Activated naive CD8-positive, alpha-beta T cell treated with anti-CD3 and anti-CD28 coated beads for 36 hours (primary cell): ENCODE measurements at places on chromosomes 7 and 10. TPM values are rescaled to one million over a fixed set of nuclear protein-coding genes. Genes with fewer than 3 reads are reported as not detected.

FAM25C gene
- not detected for total RNA-seq

NXPH1 gene
- total RNA-seq = not detected

CTNNA3 gene
- not detected for total RNA-seq

MYL10 gene
- total RNA-seq = not detected

GPR37 gene
- not detected for total RNA-seq

RAPGEF5 gene
- 0.82 TPM for total RNA-seq

DNA sequence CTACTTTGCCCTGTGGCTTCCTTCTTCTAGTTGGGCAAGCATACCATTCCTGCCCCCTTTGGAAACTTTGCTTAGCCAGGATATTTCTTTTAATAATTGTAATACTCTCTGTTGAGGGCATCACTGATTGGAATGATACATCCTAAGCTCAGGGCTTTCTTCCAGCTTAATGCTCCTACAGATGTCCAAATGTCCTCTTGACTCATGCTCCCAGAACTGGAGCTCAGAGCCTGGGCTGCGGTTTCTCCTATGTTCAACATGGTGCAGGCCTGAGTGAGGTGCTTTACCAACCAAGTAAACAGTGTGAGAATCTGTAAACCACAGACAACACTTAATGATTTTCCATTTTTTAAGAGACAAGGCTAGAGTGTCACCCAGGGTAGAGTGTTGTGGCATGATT is 108.6 kb downstream of the LRRC4 start:
- no peak for DNase-seq
- H3K27ac ChIP-seq = no peak overlapping the region
- H3K36me3 ChIP-seq = peaks cover 17% of the 10 kb centered on the region
- no peaks in the 10 kb centered on the region for H3K27me3 ChIP-seq

DNA sequence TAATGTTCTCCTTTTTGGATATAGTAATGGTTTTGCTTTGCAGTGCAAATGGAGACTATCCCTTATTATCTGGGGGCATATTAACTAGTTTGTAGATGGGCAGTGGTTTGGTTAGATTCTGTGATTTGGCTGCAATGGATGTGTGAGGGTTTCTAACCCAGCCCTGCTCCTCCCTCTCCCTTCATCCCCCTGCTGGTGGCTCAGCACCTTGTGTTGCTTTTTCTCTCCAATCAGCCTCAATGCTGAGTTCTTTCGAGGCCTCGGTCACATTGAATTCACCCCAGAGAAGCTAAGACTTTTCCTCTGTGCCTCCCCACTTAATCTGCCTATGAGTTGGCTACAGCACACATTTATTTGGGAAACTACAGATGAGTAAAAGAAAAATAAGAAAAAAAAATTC is 120.0 kb downstream of the MALRD1 start:
- no peak overlapping the region for H3K27ac ChIP-seq
- no peak for DNase-seq
- H3K4me3 ChIP-seq = no peak overlapping the region
- H3K36me3 ChIP-seq = no peaks in the 10 kb centered on the region
- H3K4me1 ChIP-seq = no peaks in the 10 kb centered on the region

DNA sequence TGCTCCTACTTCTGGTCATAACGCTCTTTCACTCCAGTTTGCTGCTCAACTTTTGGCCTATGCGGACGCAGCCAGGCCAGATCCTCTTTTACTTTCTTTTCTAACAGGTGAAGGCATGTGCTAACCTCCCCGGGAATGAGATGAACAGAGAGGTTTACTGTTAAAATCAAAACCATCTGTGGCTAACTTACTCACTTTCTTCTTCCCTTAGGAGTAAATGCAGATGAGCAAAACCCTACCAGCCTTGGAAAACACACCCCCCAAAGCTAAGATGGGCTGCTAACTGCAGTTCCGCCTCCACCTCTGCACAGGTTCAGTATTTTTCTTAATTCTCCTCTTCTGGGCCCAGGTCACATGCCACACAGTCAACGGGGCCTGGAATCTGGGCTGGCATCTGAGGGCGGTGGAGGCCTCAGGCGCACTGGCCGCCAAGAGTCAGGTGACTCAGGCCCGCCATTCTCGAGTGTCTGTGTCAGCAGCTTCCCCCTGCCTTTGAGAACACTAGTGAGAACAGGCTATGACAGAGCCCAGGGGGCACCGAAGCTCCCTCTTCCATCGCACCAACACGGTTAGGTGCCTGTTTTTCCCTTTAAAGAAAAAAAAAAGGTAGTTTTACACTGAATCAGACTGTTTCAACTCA is 11.1 kb downstream of the FAM53B start:
- no peaks in the 10 kb centered on the region for H3K27me3 ChIP-seq
- peaks cover 4% of the 10 kb centered on the region for H3K36me3 ChIP-seq
- peaks cover 77% of the 10 kb centered on the region for H3K4me1 ChIP-seq
- peak overlapping the region; percentile 74 for H3K27ac ChIP-seq
- peak; percentile 64 for DNase-seq

- H3K27me3 ChIP-seq = no peaks in the 10 kb centered on the region
- no peak for DNase-seq
- H3K4me1 ChIP-seq = peaks cover 71% of the 10 kb centered on the region
Measured at GRCh38 chr7:144824360-144824759, 11.5 kb downstream of the TPK1 start.

DNA sequence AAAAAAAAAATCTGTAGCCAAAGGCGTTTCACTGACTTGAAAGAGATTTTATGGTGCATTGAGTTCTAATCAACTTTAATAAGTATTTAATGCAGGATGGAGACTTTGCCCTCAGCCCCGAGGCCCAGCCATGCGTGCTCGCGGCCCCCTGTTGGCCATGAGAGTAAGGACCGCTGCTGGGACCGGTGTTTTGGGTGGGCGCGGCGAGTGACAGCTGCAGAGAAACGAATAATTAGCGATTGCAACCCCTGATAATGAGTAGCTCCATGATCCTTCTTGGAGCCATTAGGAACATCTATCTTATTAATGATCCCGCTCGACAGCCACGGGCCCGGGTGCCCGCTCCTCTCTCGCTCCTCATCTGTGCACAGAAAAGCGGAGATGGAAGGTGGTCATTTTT is 347.4 kb downstream of the RPS24 start:
- no peaks in the 10 kb centered on the region for H3K36me3 ChIP-seq
- no peak overlapping the region for H3K27ac ChIP-seq
- H3K4me3 ChIP-seq = no peak overlapping the region
- peak; percentile 12 for DNase-seq
- no peaks in the 10 kb centered on the region for H3K4me1 ChIP-seq
- no peaks in the 10 kb centered on the region for H3K27me3 ChIP-seq

DNA sequence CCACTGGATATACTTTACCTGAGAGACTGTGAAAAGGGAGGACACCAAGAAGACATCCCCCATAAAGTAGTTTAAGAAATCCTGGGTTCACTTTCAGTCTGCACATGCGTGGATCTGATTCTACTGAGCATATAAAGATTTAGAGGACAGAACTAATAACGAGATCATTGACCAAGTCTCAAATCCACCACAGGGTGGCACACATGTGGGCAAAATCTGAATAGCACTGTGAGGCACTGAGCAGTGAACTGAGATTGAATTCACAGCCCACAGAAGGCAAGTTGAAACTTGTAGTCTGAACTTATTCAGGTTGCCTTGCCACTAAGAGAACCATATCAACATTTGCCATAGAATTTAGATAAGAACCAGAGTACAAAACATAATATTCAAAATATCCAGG is 818.6 kb downstream of the GRID1 start:
- no peak overlapping the region for H3K27ac ChIP-seq
- no peaks in the 10 kb centered on the region for H3K36me3 ChIP-seq
- H3K4me3 ChIP-seq = no peak overlapping the region
- no peaks in the 10 kb centered on the region for H3K4me1 ChIP-seq
- no peak for DNase-seq
- H3K27me3 ChIP-seq = peaks cover 38% of the 10 kb centered on the region

GRCh38 chr7:6430271-6430940 is 17.3 kb downstream of the DAGLB start:
- no peaks in the 10 kb centered on the region for H3K27me3 ChIP-seq
- H3K4me1 ChIP-seq = peaks cover 3% of the 10 kb centered on the region
- no peak overlapping the region for H3K4me3 ChIP-seq
- H3K36me3 ChIP-seq = peaks cover 10% of the 10 kb centered on the region

GRCh38 chr10:78973901-78974616 is 94.7 kb upstream of the ZMIZ1 start:
- H3K36me3 ChIP-seq = no peaks in the 10 kb centered on the region
- peak overlapping the region; percentile 100 for H3K27ac ChIP-seq
- no peak for DNase-seq
- peaks cover 27% of the 10 kb centered on the region for H3K4me1 ChIP-seq
- H3K4me3 ChIP-seq = peak overlapping the region; percentile 95

GRCh38 chr7:117588352-117588794 is 108.5 kb downstream of the CFTR start:
- no peak overlapping the region for H3K27ac ChIP-seq
- no peaks in the 10 kb centered on the region for H3K27me3 ChIP-seq
- no peak for DNase-seq

GRCh38 chr10:89153971-89154370 is 53.1 kb downstream of the CH25H start:
- H3K36me3 ChIP-seq = peaks cover 2% of the 10 kb centered on the region
- no peak for DNase-seq
- peaks cover 12% of the 10 kb centered on the region for H3K4me1 ChIP-seq
- H3K27me3 ChIP-seq = peaks cover 32% of the 10 kb centered on the region
- no peak overlapping the region for H3K27ac ChIP-seq
- no peak overlapping the region for H3K4me3 ChIP-seq

DNA sequence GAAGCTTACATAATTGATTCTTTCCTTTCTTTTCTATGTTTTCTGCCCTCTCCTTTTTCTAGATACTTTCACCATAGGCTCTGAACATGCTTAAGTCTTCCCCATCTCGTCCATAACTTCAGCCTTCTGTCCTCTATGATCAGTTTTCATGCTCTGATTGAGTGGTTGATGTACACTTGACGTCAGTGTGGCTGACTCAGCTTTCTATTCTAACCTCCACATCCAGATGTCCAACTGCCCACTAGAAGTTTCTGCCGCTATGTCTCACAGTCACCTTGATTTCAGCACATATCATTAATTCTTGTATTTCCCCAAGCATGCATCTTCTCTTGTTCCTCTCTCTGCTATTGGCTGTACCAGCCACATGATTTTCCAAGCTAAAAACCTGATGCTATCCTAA is 15.0 kb downstream of the CDK14 start:
- H3K36me3 ChIP-seq = no peaks in the 10 kb centered on the region
- no peak overlapping the region for H3K27ac ChIP-seq

- H3K36me3 ChIP-seq = no peaks in the 10 kb centered on the region
- no peak overlapping the region for H3K27ac ChIP-seq
- H3K4me1 ChIP-seq = no peaks in the 10 kb centered on the region
Measured at GRCh38 chr10:51215951-51216834, 141.9 kb downstream of the PRKG1 start.

DNA sequence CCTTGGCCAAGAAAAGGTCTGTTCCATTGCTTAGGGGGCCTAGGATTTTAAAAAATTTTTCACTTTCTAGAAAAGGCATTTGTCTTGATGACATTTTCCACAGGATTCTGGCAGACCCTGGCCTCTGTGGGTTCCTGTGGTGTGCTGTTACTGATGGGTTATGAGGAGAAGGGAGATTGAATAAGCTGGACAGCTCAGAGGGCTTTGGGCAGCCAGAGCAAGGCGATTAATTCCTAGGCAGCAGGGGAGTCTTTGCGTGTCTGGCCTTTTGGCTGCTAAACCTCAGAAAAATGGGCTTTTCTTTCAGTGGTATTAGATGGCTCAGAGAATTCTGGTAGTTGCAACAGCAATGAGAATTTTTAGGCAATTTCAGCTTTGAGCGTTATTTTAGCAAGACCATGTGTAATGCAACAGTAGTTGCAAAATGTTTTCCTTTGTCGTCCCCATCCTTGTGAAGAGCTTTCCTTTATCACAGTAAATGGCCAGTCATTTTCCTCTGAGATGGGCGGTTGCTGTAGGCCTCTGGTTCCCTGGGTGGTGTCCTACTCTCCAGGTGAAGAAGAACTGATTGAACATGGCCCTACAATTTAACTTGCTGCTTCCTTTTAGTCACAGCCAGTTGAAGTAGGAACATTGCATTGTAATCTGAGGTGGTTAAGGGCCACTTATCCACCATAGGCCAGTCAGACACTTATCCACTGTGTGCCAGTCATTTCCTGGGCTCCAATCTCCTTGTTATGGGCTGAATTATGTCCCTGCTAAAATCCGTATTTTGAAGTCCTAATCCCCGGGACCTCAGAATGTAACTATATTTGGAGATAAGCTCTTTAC is 43.2 kb downstream of the SH2D4B start:
- H3K4me1 ChIP-seq = peaks cover 4% of the 10 kb centered on the region
- DNase-seq = no peak
- H3K4me3 ChIP-seq = no peak overlapping the region
- no peaks in the 10 kb centered on the region for H3K36me3 ChIP-seq
- peaks cover 4% of the 10 kb centered on the region for H3K27me3 ChIP-seq

GRCh38 chr7:77885155-77885554 is 86.6 kb downstream of the PHTF2 start:
- no peak overlapping the region for H3K4me3 ChIP-seq
- H3K27me3 ChIP-seq = no peaks in the 10 kb centered on the region
- no peak overlapping the region for H3K27ac ChIP-seq
- peaks cover 4% of the 10 kb centered on the region for H3K4me1 ChIP-seq
- DNase-seq = no peak
- peaks cover 19% of the 10 kb centered on the region for H3K36me3 ChIP-seq

DNA sequence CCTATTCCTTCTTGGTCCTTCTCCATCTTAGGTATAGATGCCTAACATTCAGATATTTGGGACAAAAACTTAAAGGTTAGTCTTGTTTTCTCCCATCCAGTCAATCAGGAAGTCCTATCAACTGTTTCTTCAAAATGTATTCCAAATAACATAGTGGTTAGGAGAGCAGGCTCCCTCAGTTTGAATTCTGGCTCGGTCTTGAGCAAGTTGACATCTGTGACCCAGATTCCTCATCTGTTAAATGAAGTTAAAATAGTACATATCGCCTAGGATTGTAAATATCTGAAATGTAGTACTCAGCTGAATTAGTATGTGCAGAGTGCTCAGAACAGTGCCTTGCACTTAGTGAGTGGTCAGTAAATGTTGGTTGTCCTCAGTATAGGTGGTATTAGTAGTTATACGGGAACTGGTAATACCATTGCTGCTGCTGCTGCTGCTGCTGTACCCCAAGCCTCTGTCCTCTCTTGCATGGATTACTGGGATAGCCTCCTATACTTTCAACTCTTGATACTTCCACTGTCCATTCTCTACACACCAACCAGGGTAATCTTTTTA is 58.6 kb downstream of the RALA start:
- peaks cover 32% of the 10 kb centered on the region for H3K4me1 ChIP-seq
- DNase-seq = no peak
- no peak overlapping the region for H3K27ac ChIP-seq
- no peaks in the 10 kb centered on the region for H3K27me3 ChIP-seq
- peaks cover 13% of the 10 kb centered on the region for H3K36me3 ChIP-seq
- no peak overlapping the region for H3K4me3 ChIP-seq

DNA sequence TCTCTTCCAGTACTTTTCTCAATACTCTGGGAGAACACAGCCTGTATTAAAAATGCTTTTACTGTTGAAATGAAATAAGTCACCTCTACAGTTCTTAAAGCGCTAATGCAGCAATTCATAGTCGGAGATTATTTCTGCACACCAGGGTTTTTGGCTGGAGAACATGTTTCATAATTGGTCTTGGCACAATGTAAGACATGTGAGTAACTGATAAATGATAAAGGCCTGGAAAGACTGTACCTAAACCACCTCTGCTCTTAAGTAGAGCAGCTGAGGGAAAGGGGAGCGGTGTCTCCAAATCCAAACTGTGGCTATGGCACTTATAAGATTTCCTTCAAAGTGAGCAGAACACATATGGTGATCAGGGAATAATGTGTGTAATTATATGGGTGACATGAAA is 390.3 kb upstream of the MBL2 start:
- H3K27ac ChIP-seq = no peak overlapping the region
- H3K27me3 ChIP-seq = no peaks in the 10 kb centered on the region
- no peak overlapping the region for H3K4me3 ChIP-seq
- no peaks in the 10 kb centered on the region for H3K36me3 ChIP-seq
